ENCODE measurements at places on chromosomes 4 and X.

DNA sequence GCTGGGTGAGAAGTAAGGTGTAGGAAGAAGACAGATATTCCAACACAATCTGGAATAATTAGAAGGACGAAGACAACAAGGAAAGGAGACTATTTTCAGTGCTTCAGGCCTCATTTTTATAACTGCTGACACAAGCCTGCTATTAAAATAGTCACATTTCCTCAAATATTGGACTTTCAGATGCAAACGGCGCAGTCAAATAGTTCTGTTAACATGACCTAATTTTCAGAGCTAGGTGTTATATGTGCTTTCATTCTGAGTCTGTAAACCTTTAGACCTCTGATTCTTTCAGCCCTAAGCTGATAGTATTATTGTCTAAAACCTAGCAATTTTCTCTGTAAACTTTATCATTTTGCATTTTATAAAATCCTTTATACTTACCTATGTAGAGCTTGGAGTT lies 261.5 kb downstream of the IL1RAPL1 start:
- no peak for DNase-seq

DNA sequence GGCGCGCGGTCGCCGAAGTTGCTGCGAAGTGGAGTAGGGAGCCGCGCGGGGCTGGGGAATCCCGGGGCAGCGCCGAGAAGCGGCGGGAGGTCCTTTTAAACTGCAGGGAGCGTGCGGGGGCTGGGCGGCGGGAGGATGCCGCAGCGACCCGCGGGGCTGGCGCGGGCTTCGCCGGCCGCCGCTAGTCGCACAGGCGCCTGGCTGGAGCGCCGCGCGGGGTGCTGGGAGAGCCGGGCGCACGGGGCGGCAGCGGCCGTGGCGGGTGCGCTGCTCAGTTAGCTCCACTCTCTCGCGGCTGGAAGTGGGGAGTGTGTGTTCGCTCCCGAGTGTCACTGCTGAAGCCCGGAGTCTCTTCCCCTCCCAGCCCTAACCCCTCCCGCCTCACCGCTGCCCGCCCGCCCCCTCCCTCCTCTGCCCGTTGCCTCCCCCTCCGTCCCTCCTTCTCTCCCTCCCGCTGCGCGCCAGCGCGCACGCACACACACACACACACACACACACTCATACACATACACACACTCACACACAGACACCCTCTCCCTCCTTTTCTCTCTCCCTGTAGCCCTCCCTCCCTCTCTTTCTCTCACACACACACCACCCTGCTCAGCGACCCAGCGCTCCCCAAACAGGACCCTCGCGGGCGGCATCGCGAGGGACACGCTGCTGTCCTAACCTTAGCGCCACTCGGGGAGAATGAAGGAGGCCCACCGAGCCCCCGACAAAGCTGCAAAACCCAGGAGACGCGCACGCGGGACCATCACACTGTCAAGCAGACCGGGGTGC lies at the start of gene NDNF:
NDNF (minus strand) TSS at position 312 of the 780 bp plus-strand sequence. CDS start 26,698 bp downstream, outside the sequence.
- DNase-seq, result peak; percentile 10

DNA sequence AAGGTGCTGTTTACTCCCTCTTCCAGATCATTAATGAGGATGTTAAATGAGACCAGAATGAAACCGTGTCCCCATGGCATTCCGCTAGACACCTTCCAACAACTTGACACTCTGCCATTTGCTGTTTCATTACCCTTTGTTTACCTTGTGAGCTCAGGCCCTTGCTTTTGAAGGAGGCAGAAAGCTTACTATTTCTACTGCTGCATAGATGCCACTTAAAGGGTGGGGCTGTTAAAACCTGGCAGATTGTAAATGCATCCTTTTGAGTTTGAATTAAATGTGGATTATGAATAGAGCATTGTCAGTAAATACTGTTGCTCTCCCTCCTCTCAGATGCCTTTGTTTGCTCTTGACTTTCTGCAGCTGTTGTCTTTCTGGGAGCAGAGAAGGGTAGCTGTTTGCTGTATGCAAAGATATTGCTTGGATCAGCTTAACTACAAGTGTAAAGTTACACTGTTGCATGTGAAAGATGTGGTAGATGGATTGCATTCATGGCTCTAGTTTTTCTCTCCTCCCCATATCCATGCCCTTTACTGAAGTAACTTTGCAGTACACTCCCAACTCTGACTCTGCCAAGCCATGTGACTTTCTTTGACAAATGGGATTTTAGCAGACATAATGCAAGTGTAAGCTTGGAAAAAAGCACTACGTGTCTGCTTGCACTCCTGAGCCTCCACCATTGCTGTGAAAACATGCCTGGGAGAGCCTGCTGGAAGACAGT lies 75.0 kb upstream of the DHX15 start:
- no peak for DNase-seq

- DNase-seq, result no peak
These were observed 142.8 kb upstream of the ARHGEF9 start for GRCh38 chrX:63927848-63928247.

DNA sequence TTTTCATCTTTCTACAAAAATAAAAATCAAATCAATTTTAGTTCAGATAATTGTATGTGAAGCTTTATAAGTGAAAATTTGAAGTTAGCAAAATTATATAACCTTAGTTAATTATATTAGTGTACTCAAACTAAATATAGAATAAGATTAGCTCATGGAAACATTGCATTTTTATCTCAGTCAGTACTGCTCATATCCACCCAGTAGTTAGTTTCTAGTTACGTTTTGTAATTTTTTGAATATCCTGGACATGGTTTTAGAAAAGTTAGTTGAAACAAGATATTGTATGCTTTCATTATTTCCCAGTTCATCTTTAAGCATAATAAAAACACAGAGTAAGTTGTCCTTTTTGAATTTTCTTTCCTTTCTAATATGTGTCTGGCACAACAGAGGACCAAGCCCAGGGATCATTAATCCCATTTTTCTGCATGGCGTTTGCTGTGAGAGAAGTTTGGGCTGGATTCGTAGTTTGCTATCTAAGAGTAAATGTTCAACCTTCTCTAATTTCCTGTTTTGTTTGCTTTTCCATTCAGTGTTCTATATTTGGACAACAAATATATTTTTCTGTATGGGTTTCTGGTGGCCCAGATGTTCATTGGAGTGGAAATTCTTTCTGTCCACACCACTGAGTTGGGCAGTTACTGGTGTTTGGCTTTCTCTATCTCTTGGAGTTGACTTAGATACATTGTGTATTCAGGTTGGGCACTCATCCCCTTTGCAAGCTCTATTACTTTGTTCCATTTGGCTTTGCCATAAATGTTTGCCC lies 12.1 kb downstream of the TBL1X start:
- DNase-seq, result no peak

DNA sequence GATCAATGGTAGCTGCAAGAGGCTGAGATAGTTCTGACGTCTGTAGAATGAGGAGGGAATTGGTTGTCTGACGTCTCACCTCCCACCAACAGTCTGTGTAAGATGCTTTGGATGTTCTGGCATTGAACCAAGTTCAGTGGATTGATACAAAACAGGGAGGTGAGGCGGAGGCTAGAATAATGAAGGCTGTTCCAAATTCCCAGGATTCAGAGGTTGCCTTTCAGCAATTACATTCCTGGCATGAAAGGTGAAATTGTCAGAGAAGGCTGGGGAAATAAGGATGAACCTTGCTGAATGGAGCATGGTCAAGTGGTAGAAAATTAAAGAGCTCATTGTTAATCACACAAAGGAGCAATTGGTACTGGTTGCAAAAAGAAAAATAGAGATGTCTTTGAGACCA lies 241.6 kb downstream of the FBXW7 start:
- DNase-seq, result no peak

DNA sequence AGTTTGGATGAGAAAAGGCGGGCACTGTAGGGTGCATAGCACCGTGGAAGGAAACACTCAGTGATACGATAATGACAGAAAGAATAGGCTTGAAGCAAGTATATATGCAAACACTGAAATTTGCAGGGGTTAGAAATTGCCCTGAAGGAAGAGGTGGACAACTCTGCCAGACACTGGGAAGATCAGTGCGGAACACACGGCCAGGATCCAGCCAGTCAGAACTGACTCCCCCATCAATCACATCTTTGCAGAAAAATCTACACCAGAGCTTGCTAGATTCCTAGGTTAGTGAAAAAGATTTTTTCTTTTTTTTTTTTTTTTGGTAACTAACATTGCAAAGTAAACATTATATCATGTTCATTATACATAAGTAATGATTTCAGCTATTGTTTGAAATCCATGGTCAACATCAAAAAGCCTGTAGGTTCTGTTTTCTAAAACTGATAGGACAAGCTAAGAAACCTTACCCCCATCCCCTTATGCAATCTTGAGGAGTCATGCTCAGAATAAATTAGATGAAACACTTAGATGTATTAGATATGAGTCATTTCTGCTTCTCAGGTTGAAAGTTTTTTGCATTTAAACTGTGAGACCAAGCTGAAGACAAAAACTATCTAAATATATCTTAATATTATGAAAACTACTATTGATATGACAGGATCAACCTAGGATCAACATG lies 38.9 kb downstream of the TRIML1 start:
- DNase-seq, result no peak

Data from activated CD4-positive, alpha-beta T cell treated with anti-CD3 and anti-CD28 coated beads, Interleukin-2, amount 50 U/mL, for 24 hours (primary cell).